ENCODE measurements at places on chromosomes 2 and 18.

- no peak for DNase-seq
Measured at GRCh38 chr2:231935207-231935524, 9.0 kb upstream of the NPPC start.

GRCh38 chr2:211812587-211812986 lies 726.0 kb downstream of the ERBB4 start:
- no peak for DNase-seq

DNA sequence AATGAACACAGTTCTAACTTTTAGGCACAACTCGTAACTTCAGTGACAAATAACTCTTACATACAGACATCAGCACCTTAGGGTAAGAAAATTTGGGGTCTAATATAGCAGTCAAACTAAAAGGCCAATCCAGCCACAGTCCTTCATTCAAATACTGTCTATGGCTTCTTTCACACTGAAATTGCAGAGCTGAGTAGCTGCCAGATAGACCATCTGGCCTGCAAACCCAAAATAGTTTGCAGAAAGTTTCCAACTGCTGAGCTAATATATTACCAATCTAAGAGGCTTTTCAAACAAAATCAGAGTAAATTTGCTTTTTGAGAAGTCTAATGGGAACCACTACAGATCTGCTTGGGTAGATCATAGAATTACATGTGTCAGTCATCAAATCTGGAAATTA lies 183.4 kb downstream of the GALR1 start:
- no peak for DNase-seq

DNA sequence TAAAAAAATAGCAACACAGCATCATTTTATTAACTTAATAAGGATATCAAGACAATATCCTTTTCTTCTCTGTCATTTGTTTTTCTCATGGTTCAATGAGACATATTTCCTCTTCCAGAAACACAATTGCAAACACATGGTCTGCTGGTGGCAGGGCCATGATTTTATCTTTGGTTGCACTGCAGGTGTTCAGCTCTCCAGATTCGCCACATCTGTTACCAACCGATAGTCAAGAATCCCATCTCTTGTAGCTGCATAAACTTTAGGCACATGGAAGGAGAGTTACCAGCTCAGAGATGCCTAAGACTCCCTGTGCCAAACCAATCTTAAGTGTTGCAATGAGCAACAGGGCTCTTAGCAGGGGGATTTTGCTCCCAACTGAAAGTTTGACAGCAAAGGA lies 1303.2 kb upstream of the CELF4 start:
- no peak for DNase-seq

- DNase-seq, result no peak
Measured at GRCh38 chr2:43648994-43649701, 12.1 kb downstream of the PLEKHH2 start.

DNA sequence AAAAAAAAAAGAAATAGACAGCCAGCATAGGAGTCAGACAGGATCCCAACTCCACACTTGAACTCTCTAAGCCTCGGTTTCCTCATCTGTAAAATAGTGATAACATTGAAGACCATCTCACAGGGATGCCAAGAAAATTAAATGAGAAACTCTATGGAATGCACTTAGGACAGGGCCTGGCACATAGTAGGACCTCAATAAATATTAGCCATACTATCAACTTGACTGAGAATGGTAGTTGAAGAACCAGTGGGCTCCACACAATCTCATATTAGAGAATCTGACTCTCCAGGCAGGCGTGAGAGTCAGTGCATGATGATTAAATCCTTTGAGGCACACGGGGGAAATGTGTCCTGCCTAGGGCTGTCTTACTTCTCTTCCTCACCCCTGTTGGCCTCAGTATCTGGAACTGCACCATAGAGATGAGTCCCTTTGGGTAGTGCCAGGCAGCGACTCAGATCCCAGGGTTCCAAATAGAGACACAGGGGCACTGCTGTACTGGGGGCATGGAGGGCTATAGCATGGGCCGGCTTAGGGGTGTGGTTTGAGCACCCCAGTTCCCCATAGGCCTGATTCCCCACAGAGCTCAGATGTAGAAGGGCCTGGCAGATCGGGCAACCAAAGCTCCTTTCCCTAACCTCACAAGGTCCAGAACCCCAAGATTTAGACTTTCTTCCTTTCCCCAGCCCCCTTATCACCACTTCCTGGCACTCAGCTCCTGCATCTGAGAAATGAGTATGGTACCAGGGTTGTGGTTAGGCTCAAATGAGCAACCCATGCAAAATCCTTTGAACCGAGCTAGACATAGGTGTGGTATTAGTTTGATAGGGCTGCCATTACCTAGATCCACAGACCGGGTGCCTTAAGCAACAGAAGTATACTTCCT lies 51.3 kb upstream of the CAB39 start:
- no peak for DNase-seq

DNA sequence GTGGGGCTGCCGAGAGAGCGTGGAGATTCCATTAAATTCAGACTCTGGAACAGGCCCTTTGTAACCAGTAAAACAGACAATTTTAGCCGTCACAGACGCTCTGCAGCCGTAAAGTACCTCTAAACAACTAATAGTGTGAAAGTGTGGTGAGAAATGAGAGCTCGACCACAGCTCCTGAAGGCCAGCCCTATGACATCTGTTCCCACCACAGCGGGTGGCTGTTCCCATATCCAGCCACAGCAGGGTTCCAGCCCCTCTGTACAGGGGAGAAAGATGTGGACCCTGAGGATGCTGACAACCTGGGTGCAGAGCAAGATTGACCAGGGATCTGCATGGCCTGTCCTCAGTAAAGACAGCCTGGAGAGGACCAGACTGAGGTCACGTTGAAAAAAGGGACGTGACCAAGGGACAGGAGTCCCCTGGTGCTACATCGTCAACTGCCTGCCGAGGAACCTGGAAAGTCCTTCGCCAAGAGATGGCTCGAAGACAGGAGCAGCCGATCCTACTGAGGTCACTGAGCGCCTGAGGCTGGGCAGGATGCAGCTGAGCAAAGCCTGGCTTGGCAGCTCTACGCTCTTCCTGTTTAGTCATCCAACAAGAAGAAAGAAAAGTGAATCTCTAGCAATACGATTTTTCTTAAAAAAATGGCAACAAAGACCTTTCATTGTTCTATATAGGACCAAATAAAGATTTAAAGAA lies 831.7 kb downstream of the RNF144A start:
- DNase-seq, result no peak

DNA sequence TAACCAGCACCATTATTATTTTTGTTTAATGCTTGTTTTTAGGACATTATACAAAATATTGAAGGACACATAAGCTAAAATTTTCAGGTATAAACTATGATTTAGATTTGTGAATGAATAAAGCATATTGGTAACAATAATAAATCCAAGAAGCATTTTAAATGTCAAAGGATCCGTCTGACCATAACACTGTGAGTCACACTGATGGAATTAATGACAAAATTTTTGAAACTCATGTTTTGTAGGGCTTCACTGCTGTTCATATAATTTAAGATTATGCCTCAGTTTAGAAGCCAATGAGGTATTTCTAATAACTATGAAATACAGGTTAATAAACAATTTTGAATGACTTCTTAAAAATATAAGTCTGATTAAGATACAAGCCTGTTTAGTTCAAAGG lies 124.6 kb downstream of the TMEFF2 start:
- DNase-seq, result no peak

GRCh38 chr2:123916531-123916930 lies 108.6 kb upstream of the CNTNAP5 start:
- DNase-seq, result no peak

Data from cerebellar nuclear complex (tissue), 1 donor.